CD4-positive, alpha-beta T cell treated with Interleukin-12 subunit alpha and Interleukin-12 subunit beta, for 1 hour (primary cell): ENCODE measurements at places on chromosomes 3 and 15.

- no peak for DNase-seq
Observed at GRCh38 chr3:13275376-13276005, 144.6 kb downstream of the NUP210 start.

GRCh38 chr3:30370681-30371271 lies 235.6 kb upstream of the TGFBR2 start:
- DNase-seq: no peak

DNA sequence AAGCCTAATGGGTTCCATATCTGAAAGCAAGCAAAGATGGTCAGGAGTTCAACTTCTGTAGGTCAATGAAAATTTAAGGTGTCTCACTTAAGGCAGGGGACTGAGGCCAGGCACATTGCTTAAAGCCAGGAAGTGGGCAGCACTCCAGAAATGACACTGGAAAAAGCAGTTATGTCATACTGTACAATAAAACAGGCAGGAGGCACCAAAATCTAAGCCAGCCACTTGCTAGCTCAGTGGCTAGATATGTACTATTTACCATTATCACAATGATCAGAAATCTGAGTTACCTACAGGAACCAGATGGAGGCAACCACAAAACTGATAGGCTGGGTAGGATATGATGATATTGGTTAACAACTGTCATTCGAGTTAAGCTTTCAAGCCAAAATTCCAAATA lies 57.3 kb downstream of the FRMD5 start:
- DNase-seq: no peak

- no peak for DNase-seq
Observed at GRCh38 chr3:163368168-163368567, 1710.1 kb downstream of the SI start.

DNA sequence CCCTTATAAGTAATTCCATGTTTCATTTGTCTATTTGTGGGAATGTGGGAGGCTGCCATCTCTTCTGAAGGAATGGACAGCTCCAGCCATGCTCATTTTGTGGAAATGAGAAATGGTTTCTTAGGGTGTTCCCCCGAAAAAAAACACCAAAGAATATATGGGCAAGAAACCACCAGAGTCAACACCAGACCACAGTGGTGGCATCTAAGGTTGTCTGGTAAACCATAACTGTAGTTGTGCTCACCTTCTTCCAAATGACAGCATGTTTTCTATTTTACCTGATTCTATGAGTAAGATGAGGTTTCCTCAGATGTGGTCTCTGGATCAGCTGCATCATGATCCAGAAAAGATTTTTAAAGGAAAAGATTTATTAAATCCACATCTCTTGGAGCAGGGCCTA lies 217.0 kb upstream of the C2CD4B start:
- DNase-seq: no peak
